ENCODE measurements at places on chromosomes 4 and X.

DNA sequence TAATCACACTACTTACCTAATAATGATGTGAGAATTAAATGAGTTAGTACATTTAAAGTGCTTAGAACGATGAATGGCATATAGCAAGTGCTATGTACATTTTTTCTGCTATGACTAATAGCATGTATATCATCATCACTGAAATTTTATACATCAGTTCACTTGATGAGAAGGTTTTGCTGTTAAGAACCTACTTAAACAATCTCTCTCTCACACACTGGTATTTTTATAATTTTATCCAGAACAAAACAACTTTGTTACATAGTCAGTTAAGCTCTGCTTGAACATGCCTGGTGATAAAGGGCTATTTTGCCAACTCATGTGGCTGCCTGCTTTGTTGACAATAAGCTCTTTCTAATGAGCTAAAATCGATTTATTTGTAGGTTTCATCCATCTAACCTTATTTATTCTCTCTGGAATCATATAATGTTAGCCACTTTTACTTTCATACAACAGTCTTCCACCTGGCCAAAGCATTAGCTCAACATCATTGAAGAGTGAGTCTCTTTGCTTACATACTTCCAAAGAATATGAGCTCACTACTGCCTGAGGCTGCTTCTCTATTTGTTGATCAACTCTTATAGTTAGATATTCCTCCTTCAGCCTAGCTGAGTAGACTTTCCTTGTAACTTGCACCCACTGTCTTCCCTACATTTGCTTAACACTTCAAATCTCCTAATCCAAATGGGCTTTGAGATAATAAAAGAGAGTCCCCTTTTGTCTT lies 372.7 kb upstream of the BOD1L1 start:
- DNase-seq = no peak

DNA sequence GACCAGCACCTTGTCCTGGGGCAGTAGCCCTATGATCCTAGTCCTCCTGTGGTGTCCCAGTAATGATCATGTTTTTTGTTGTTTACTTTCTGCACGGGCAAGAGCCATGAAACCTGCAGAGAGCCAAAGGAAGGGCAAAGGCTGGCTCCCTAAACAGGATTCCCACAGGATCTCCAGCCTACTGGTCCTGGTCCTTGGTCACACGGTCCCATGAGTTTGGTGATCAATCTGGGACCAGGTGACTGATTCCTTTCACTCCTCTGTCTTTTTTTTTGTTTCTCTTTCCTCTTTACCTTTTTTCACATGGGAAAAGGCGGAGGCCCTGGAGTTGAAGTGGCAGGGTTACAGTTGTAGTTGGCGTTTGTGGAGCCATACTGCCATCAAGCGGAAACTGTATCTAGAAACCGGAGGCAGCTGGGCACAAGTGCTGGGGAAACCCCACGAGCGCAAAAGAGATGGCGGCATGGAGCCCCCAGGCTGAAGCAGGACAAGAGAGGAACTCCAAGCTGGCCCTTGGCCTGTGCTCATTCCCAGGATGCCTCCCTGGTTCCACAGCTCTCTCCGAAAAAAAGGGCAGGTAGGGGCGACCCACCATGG lies 34.6 kb downstream of the NBDY start:
- no peak for DNase-seq

DNA sequence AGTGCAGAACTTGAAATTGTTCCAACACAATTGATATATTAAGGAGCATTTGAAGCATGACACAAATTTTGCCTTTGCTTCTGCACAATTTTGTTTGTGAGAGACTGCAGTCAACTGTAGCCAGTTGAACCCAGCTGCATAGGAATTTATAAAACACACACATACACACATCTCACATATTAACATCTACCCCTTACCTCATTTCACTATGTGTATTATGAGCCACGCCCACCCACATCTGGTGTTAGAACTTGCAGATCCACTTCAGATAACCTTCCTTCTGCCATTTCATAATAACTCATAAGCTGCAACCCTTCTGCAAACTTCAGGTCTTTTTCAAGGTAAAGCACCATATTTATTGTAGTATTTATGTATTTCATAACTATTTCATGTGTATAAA lies 188.1 kb upstream of the WDFY3 start:
- no peak for DNase-seq

DNA sequence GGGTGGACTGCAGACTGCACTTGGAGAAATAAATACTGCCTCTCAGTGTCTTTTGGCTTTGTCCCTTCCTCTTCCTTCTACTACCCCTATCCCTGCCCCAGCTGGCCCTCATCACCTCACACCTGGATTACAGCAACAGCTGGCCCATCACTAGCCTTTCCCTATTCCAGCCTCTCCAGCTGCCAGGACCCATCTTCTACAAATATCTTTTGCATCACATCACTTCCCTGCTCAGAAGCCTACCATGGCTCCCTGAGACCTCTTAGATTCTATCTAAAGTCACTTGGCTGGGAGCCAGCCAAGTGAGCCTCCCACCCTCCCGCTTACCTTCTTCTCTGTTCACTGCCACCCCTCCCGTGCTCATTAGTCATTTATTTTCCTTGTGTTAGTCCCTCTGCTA lies 66.8 kb downstream of the TSC22D3 start:
- no peak for DNase-seq

GRCh38 chr4:183434666-183435190 lies 9.7 kb upstream of the CDKN2AIP start:
- DNase-seq = no peak

GRCh38 chrX:133653358-133653757 lies 238.1 kb upstream of the GPC4 start:
- DNase-seq = no peak

DNA sequence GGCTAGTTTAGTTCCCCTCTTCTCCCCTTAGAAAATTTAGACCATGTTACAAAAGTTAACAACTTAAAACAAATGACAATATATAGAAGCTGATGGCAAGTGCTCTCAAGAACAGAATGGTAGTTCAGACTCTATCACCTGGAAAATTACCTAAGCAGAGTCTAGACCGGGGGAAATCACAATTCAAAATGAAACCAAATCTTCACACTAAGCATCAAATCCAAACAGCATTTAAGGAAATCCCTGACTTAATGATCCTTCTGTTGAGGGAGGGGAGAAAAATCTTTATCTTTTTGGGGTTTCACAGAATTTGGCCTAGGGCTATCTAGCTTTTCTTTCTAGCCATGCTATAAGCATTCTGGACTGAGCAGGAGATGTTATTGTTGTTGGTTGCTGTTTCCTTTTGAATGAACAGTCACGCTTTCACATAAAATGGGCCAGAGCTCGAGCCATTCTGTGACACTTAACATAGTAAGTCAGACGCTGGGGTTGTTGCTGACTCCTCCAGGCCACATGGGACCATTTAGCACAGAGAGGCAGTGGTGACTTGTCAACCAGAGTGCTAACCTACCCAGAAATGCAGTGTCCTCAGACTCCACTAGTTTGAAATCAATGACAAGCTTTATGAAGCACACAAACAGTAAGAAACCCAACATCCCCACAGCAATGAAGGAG lies 16.0 kb upstream of the LSM6 start:
- DNase-seq = no peak

DNA sequence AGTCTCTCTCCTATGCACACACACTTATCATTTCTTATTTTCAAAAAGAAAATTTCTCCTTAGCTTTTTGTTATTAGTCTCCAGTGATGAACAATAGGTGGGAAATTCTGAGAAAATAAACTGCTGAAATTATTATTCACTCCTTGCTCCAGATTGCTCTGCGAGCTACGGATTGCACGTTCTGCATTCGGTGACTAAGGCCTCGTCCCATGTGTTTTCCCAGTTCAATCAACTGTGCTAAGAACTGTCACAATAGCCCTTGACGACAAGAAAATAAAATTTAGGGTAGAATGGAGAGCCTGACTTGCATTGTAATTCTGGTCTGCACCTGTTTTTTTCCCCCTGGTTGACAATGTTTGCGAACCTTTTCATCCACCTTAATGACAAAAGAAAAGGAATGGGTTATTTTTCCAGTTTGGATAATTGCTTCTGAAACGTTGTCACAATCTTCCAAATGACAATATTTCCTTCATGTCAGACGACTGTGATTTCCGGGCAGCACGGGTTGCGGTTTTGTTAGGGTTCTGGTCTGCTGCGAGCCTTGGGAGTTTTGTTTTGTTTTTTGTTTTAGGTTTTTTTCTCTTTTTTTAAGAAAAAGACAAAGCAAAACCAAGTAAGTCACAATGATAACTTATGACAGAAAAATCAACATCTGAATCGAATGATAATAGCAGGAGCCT lies 124.5 kb upstream of the NOCT start:
- DNase-seq = no peak

DNA sequence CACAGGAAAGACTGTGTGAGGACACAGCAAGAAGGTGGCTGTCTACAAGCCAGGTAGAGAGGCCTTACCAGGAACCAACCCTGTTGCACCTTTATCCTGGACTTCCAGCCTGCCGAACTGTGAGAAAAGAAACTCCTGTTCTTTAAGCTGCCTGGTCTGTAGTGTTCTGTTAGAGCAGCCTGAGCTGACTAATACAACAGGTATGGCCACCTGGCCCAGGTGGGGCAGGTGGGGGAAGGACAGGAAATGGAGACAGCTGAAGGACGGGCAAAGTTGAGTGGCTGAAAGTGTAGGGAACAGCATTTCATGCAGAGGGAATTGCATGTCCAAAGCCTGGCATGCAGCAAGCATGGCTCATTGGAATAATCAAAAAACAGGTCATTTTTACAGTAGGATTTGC lies 35.1 kb downstream of the CYTL1 start:
- no peak for DNase-seq

GRCh38 chrX:43373032-43373431 lies 283.1 kb upstream of the MAOA start:
- DNase-seq = no peak

DNA sequence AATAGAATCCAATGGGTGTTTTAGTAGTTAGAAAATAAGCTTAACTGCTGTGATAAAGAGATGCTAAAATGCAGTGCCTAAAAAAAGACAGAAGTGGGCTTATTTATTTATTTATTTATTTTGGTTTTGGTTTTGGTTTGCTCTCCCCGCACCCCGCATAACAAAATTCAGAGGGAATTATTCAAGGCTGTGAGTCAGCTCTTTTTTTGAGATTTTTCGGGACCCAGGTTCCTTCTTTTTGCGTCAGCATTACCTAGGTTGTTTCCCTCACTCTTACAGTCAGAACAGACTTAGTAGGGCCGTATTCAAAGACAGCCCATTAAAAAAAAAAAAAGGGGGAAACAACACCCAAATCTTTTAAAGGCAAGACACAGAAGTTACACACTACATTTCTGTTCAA lies 1495.5 kb upstream of the ADGRL3 start:
- DNase-seq = no peak

- no peak for DNase-seq
Measured at GRCh38 chrX:110796407-110796697, 735 bp upstream of the CHRDL1 start.

GRCh38 chr4:81601358-81601694 lies 129.6 kb upstream of the RASGEF1B start:
- no peak for DNase-seq

GRCh38 chrX:150018931-150019361 lies 80.7 kb upstream of the EOLA2 start:
- no peak for DNase-seq
